Neural progenitor cell (in vitro differentiated cells): ENCODE measurements at places on chromosomes 13 and 19. TPM values are rescaled to one million over a fixed set of nuclear protein-coding genes. Genes with fewer than 3 reads are reported as not detected.

DNA sequence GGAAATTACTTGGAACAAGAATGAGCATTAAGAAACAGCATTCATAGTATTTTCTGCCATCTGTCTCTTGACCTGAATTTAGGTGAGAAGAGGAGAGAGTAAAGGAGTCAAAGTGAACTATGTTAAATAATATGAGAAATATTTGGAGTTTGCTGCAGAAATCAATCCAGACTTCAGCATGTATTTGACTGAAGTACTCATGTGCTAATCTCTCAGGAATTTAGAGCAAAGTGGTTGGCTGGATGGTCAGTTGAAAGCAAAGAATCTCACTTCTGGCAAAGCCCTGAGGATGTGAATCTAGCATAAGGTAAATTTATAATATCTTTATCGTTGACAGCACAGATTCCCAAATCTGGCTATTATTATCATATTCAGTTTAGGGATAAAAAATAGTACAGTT is 394.3 kb downstream of the PCDH17 start:
- DNase-seq, result no peak

DNA sequence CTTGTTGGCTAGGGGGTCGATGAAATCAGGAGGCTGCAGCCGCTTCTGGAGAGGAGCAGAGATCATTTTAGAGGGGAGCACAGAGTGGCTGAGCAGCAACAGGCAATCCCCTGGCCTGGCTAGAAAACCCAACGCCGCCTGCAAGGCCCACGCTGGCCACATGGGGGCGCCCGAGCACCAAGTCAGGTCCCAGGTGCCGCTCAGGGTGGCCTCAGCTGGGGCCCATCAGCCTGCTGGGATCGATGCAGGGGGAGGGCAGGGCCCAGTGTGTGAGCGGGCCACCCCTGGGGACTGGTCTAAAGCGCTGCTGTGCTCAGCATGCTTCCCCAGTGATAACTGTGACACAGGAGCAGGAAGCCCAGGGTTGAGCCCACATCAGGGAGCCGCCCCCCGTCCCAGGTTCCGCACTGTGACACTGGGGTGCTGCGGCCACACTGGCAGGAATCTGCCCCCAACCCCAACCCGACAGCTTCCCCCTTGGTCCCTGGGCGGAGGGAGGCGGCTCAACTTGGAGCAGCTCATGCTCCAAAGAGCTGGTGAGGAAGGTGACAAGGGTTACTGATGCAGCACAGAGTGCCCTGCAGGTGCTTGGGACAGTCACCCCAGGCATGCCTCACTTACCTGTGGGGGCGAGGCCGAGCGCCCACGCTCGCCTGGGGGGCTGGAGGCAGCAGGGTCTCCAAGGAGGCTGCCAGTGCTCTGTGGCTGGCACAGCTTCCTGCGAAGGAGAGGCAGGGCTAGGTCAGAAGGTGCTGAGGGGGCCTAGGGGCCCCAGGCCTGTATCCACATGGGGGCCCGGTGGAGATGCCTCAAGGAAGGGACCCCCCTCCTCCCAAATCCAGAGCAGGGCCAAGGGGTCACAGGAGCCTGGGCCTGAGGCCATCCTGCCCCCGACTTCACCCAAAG is 13.3 kb upstream of the ISYNA1 start:
- peak; percentile 82 for DNase-seq

KCNRG gene
- total RNA-seq, result 0.88 and 2.1 TPM in 2 replicates

DNA sequence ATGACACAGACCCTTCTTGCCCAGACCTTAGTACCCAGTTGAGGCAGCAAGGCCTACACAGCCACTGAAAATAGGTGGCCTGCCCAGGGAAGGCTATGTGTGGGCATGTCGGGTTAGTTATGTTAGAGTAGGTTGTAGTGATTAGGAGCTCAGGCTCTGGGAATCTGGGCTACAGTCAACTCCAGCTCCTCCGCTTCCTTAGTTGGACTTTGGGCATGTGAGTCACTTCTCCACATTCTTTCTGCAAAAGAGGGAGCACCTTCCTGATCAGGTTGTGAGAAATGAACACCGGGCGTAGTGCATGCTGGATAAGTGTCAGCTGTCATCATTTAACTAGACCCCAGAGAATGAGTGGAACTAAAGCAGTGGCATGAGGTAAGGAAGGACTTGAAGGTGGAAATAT is 64.8 kb downstream of the ARHGAP35 start:
- no peak for DNase-seq

- no peak for DNase-seq
These were observed 5.9 kb upstream of the TRAPPC2B start for GRCh38 chr19:57357406-57357805.

GRCh38 chr19:12757544-12758274 is 6.1 kb downstream of the BEST2 start:
- peak; percentile 90 for DNase-seq

DNA sequence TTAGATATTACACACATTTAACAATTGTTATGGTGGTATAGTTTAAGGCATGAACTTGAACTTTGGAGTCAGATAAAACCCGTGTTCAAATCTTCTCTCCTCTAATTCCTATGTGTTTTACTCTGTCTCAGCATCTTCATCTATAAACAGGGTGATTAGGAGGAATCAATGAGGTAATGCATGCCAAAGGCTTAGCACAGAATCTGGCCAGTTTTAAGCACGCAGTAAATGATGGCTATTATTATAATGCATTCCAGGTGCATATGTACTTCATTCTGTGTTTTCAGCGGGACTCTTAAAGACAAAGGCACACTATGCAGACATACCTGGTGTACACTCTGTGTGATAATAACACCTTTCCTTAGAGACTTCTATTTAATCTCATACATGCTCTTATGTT is 88.0 kb upstream of the FRY start:
- no peak for DNase-seq

CRLF1 gene
- total RNA-seq, result 0.84 TPM in 1 of 2 replicates, not detected in the other

LRRC25 gene
- 0.03 TPM in 1 of 2 replicates, not detected in the other for total RNA-seq
